ENCODE measurements at places on chromosomes 4 and X.

DNA sequence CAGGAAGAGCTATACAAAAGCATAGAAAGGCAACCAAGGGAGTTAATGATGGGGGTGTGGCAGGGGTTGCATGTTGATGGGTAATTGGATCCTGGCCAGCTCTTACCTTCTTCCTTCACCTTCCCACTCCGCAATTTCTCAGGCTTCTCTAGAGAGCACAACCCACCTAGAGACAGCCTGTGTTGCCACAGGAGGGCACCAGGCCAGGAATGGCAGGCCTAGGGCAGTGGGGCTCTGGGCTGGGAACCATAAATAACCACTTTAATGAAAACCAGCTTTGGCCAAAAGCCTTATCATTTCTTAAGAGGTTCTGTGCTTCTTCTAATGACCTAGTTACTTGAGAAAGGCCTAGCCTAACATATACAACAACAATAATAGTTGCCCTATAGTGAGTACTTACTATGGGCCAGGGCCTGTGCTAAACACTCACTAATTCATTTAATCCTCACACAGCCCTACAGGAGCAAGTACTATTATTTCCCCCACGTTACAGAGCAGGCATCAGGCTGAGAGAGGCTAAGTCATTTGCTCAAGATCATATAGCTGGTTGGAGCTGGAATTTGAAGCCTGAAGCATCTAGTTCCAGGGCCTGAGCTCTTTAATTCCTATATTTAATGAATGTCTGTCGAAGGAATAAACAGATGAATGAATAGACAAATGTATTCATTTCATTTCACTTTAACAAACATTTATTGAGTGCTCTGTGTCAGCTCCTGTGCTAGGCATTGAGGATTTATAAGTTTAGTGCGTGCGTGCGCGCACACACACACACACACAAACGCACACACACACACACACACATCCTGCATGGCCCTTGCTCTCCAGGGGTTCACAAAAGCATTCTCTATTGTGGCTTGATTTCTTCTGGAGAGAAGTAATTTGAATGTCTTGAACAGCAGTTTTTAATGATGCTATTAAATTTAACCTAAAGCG lies 66.8 kb downstream of the RTL9 start:
- no peak for DNase-seq

- peak; percentile 76 for DNase-seq
Observed at GRCh38 chr4:159206427-159206871, 103.6 kb downstream of the RAPGEF2 start.

DNA sequence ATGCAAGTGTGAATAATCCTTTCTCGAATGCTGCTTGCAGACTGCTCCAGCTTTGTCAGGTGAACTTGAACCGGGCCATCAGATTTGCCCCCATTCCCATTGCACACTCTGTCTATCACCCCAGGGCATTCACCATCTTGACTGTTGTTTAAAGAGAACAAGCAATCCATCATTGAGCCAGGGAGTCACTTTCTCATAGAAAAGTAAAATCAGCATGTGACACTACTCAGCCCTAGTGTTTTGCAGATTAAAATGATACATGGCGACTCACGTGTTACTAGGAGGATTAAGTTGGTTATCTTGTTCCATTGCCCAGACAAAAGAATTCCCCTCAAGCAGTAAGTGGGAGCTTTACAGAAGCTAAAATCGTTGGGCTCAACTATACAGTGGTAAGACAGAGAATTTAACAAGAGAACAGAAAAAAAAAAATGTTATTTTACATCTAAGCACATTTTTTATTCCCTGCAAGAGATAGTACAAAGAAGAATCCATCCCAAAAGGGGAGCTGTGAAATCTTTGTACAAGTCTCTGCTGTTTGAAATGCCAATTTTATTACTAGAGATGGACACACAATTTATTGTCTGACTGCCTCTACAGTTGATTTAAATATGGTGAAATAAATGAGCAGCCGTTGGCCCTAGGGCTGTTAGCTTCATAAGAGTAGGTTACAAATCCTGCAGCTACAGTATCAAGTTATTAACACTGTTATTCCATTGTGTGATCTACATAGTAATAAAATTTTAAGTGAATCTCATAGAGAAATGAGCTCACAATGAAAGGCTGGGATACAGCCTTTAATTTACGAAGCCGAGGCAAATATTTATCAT lies 67.5 kb downstream of the NEUROG2 start:
- peak; percentile 13 for DNase-seq

GRCh38 chr4:187865914-187866313 lies 129.7 kb upstream of the ZFP42 start:
- DNase-seq, result no peak
